Omental fat pad (tissue), 4 donors: ENCODE measurements at places on chromosomes 3 and 15.

- no peak for DNase-seq
Observed at GRCh38 chr3:16419640-16420241, 93.8 kb downstream of the RFTN1 start.

GRCh38 chr3:138686771-138687221, 78.2 kb downstream of the FAIM start:
- DNase-seq, result no peak

GRCh38 chr15:77219841-77220240, 148.9 kb upstream of the TSPAN3 start:
- DNase-seq, result no peak

GRCh38 chr3:62248734-62249483, 124.4 kb downstream of the FEZF2 start:
- no peak for DNase-seq

DNA sequence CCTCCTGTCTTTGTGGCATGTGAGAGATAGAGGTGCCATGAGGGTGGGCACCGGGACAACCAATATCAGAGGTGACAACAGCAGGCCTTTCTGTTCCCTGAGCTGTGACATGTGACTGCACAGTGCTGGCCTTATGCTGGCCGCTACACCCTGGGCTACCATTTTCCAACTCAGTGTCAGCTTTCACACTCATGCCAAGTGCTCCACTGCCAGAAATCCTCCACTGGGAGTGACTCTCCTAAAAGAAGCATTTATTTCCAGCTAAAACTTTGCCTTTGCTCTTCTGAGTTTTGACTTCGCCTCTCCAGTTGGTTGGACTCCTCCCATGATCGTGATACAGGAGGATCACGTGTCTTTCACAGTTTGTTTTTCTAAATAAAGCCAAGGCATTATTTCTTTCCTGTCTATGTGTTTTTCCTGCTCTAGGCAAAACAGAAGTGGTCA, 31.4 kb downstream of the CA12 start:
- no peak for DNase-seq
